ENCODE measurements at places on chromosomes 11 and 22.

DNA sequence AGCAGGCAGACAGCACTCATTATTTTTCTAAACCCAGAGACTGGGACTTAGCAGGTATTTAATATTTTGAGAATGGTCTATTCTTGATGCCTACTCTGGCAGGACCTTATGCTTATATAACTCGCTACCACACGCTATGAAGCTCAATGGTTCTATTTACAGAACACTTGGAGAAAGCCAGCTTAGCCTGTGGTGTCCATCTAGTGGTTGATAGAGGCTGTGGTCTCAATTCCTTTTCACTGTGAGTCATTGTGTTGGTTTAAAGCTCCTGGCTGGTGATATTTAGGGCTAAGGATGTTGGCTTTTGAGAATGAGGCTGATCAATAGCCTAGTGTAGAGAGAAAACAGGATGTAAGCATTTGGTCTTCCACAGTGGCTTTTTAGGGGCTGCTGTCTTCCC lies 206.4 kb downstream of the DBX1 start:
- DNase-seq = no peak

- DNase-seq = no peak
These were observed 421.0 kb downstream of the DYNC2H1 start for GRCh38 chr11:103530257-103530656.

- no peak for DNase-seq
These were observed 36.0 kb upstream of the EED start for GRCh38 chr11:86208572-86208971.

GRCh38 chr11:60321051-60321450 lies 6.0 kb upstream of the MS4A6E start:
- no peak for DNase-seq

DNA sequence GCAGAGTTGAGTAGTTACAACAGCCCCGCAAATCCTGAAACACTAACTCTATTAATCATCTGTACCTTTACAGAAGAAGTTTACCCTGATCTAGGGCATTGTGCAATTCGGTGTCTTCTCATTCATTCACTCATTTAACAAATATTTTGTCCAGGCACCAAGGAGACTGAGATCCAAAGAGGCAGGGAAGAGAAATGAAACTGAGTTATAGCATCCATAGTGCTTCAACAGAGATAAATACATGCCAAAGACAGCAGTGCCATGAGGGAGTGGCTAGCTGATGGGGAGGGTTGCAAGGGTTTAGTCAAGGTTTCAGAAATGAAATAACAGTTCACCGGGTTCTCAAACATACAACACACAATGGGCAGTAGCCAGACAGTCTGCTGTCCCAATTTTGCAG lies 40.2 kb upstream of the MTNR1B start:
- DNase-seq = no peak

GRCh38 chr11:87366763-87367405 lies 329.1 kb downstream of the TMEM135 start:
- DNase-seq = no peak

DNA sequence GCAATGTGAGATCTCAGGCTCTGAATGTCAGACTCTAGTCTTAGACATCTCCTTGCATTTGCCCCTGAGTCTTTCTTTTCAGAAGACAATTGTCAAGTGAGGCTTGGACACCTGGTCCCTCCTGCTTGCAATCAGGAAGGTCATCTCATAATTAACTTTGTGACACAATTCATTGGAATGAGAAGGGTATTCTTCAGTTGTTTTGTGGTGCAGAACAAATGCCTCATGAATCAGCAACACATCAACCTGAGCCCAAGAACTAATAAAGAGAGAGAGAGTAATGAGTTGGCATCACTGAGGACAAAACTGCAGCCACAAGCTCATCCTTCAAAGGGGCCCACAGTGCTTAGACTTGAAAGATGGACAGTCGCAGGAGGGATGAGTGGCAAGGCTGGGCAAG lies 375.8 kb downstream of the INSC start:
- no peak for DNase-seq

- DNase-seq = no peak
These were observed 406.0 kb downstream of the MIAT start for GRCh38 chr22:27063406-27063805.

DNA sequence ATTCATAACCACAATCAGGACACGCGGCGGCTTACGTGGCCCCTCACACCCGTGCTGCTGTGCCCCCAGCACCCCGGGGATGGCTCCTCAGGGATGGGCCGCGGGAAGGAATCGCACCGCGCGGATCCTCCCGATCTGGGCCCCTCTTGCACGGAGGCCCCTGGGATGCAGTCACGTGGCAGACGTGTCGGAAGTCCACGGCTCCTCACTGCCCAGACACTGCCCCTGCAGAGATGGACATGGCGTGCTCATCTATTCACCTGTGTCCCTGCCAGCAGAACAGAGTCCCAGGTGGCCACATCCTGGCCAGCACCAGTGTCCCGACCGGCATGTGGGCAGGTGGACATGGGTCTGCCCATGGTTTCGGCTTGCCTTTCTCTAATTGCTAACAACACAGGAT lies 12.8 kb downstream of the MOB2 start:
- no peak for DNase-seq

DNA sequence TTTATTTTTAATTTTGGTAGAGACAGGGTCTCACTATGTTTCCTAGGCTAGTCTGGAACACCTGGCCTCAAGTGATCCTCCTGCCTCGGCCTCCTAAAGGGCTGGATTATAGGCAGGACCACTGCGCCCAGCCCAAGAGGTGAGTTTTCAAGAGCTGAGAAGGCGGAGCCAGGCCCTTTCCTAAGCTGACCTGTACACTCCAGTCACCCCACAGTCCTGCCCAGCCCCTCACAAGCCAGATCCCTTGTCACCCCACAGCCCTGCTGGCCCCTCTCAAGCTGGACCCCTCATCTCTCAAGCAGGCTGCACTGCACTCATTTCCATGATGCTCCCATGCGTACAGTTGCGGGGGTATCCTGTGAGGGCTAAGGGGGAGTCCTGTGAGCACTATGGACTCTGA lies 2.9 kb downstream of the DENND6B start:
- no peak for DNase-seq

GRCh38 chr11:75323609-75324008 lies 27.9 kb downstream of the ARRB1 start:
- DNase-seq = no peak

DNA sequence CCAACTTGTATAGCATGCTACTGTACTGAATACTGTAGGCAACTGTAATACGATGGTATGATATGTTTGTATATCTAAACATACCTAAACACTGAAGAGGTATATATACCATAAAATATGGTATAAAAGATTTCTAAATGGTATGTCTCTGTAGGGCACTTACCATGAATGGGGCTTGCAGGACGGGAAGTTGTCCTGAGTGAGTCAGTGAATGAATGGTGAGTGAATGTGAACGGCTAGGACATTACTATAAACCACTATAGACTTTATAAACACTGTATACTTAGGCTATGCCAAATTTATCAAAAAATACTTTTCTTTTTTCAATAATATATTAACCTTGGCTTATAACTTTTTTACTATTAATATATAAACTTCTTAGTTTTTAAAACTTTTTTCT lies 66.8 kb downstream of the ZC3H12C start:
- no peak for DNase-seq

DNA sequence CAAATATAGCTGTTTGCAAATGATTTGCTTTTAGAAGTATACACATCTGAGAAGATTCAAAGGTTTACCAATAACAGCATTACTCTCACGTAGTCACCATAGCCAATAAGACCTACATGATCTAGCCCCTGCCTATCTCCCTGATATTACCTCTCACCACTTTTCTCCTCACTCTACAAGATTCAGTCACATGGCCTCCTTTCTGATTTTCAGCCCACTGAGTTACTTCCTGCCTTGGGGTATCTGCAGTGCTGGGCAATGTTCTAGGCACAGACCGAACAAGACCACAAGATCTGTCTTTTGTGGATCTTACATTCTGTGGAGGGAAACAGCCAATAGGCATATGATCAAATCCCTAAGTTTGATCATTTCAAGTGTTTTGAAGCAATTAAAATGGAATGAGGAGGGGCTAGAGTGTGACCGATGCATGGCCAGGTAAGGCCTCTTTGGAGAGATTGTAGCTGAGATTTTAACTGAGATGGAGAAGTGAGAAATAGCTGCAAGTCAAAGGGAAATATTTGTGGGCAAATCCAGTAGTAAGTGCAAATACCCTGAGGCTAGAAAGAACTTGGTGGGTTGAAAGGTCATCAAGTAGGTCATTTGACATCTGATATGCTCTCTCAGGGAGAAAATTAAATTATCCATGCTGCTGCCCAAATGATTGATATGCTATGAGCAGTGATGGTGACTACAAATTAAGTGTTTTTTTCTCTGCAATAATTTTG lies 43.1 kb downstream of the ARL14EP start:
- no peak for DNase-seq

GRCh38 chr22:36220451-36220921 lies 18.8 kb downstream of the APOL2 start:
- no peak for DNase-seq

- no peak for DNase-seq
These were observed 560.8 kb downstream of the ETS1 start for GRCh38 chr11:128026596-128026995.

DNA sequence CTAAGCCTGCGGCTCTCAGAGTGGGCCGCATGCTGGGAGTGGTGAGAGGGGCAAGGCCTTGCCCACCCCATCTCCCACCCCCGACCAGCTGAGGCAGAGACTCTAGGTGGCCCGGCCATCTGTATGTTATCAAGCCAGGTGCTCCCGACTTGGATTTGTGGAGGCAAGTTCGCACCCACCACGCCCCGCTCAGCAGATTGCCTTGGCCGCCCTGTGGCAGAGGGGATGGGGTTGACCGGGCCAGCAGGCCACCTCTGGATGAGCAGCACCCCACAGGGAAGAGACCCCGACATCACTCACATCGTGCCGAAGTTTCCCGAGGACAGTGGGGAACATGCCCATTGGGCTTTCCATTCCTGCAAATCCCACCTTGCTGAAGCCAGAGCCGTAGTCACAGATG lies 40.8 kb downstream of the DHCR7 start:
- no peak for DNase-seq

- DNase-seq = no peak
These were observed 119.0 kb downstream of the PARVA start for GRCh38 chr11:12496181-12497025.

DNA sequence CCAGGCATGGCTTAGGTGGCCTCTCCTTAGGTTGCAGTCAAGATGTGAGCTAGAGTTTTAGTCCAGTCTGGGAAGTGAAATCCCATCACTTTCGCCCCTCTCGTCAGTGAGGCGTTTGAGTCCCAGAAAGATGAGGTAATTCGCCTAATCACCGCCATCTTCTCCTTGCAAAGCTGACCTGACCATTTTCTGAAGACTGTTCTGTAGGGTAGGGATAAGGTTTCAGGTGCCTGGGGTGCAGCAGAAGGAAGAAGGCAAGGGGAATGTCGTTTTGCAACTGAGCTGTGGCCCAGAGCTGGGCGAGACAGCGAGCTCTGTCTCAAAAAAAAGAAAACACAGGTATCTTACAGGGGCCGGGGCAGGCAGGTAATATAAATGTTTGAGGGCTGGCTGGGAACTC lies 61.7 kb upstream of the CECR2 start:
- no peak for DNase-seq

GRCh38 chr22:36110306-36110881 lies 50.2 kb downstream of the APOL3 start:
- no peak for DNase-seq

GRCh38 chr11:65315204-65315865 lies 669 bp downstream of the CDC42EP2 start:
- DNase-seq = peak; percentile 78

GRCh38 chr11:69699213-69699612 lies 4.6 kb downstream of the FGF19 start:
- DNase-seq = no peak

- no peak for DNase-seq
These were observed 397 bp upstream of the CD44 start for GRCh38 chr11:35138606-35138942.

DNA sequence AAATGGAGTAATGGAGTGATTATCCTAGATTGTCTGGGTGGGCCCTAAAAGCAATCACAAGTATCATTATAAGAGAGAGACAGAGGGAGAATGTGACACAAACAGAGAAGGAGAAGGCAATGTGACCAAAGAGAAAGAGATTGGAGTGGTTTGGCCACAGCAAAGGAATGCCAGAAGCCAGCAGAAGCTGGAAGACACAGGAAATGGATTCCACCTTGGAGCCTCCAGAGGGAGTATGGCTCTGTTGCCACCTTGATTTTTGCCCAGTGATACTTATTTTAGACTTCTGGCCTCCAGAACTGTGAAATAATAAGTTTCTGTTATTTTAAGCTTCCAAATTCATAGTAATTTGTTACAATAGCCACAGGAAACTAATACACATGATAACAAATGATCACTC lies 36.8 kb upstream of the OR5P2 start:
- DNase-seq = no peak

DNA sequence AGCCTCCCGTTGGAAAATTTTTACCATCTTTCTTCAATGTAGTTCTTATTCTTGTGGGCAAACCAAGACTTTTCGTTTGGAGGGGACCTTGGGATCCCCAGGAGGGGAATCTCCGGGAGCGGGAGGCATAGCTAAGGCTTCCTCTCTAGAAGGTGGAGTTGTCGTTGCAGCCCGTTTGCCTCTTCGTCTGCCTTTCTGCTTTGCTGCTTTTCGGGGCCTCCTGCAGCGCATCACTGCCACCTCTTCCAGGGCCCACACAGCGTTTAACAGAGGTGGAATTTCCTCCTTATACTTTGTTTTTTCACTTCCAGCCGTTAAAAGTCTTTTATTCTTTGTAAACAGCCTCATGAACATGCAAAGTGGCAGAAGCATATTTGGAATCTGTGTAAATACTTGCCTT lies 3.5 kb upstream of the IFITM3 start:
- no peak for DNase-seq

- DNase-seq = no peak
These were observed 70.4 kb downstream of the LDLRAD3 start for GRCh38 chr11:36013950-36014897.

GRCh38 chr11:74033046-74033445 lies 24.2 kb upstream of the UCP3 start:
- no peak for DNase-seq

DNA sequence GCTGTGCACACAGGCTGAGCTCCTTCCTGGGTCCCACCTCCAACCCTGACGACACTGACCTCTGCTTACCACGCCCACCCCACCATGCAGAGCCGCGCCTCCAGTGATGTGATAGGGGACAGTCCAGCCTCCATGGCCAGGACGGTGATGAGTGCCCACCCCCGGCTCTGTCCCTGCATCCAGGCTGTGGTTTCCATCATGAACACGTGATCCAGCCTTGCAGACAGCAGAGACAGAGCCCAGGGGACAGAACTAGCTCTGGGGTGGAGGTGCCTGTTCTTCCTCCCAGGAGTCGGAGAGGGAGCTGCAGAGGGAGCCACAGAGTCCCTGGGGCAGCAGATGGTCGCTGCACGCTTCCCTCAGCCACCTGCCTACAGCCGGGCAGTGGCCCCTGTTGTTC lies 42.6 kb upstream of the IGSF9B start:
- DNase-seq = no peak

Measured in activated CD8-positive, alpha-beta memory T cell treated with anti-CD3 and anti-CD28 coated beads for 1 hour (primary cell).